Forelimb muscle (tissue), 1 donor: ENCODE measurements at places on chromosomes 12 and 14. TPM values are rescaled to one million over a fixed set of nuclear protein-coding genes. Genes with fewer than 3 reads are reported as not detected.
A peak's percentile ranks its signal among the peaks of the same experiment; 100 is the strongest.

- DNase-seq, result no peak
Measured at GRCh38 chr14:104554608-104555429, 24.7 kb upstream of the C14orf180 start.

GRCh38 chr14:53412819-53413675 lies 259.9 kb upstream of the DDHD1 start:
- DNase-seq, result no peak

- DNase-seq, result no peak
Measured at GRCh38 chr14:29892327-29892726, 35.3 kb downstream of the PRKD1 start.

DNA sequence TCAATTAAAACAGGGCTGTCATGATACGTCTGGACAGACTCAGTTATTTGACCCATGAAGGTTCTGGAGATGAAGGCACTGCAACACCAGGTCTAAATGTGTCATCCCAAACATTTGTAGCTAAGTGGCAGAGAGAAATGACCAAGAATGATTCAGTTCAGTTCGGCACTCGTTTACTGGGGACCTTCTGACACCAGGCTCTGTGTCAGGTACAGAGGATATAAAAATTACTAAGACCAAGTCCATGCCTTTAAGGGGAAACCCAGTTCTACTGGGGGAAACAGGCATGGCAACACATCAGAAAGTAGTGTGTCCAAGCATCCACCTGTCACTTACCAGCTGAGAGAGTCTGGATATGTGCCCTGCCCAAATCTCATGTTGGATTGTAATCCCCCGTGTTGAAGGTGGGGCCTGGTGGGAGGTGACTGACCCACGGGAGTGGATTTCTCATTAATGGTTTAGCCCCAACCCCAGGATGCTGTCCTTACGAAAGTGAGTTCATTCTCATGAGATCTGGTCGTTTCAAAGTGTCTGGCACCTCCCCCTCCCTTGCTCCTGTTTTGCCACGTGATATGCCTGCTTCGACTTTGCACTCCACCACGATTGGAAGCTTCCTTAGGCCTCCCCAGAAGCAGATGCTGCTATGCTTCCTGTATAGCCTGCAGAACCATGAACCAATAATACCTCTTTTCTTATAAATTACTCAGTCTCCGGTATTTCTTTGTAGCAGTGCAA lies 41.9 kb upstream of the BCL2L14 start:
- no peak for DNase-seq

DNA sequence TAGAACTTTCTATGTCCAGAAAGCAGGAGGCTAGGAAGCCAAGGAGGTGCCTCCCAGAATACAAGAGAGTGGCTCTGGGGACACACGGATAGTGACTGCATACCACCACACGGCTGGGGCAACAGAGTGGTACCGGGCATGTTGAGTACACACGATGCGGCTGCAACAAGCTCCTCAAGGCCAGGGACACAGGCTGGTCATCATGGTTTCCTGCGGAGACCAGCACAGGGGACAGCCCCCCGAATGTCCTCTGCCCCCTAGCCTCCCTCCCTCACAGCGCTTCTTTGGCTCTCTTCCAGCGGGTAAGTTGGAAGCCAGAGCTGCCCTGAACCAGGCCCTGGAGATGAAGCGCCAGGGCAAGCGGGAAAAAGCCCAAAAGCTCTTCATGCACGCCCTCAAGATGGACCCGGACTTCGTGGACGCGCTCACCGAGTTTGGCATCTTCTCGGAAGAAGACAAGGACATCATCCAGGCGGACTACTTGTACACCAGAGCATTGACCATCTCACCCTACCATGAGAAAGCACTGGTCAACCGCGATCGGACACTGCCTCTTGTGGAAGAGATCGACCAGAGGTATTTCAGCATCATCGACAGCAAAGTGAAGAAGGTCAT lies 3.1 kb downstream of the FICD start:
- DNase-seq, result no peak

- no peak for DNase-seq
Measured at GRCh38 chr12:124463341-124463921, 104.0 kb downstream of the NCOR2 start.

Gene CACNA1C
- 3.2 TPM for polyA plus RNA-seq

- no peak for DNase-seq
Measured at GRCh38 chr12:48058771-48059170, 47.1 kb downstream of the SENP1 start.

- DNase-seq, result no peak
Measured at GRCh38 chr12:58099476-58099875, 158.1 kb downstream of the ATP23 start.

Gene NTN4
- polyA plus RNA-seq, result 43.1 TPM

DNA sequence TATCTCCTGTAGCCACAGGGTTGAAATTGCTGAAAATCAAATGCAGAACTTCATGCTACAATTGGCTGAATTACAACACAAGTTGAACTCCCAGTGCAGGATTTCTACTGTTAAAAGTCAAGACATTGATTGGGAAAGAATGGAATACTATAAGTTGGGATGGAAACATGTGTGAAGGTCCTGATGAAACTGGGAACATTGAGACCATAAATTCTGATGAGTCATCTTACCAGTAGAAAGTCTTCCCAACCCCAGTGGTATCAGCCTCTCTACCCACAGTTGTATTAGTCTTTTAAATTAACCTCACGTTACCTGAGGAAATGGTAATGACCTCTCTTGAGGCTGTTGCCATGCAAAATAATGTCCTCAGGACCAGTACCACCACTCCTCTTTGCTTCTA lies 27.4 kb upstream of the DYRK2 start:
- no peak for DNase-seq

Gene SYT10
- not detected for polyA plus RNA-seq

- DNase-seq, result no peak
Measured at GRCh38 chr12:29782285-29782870, 1.4 kb downstream of the TMTC1 start.

GRCh38 chr12:106452309-106452708 lies 94.8 kb downstream of the POLR3B start:
- DNase-seq, result no peak

DNA sequence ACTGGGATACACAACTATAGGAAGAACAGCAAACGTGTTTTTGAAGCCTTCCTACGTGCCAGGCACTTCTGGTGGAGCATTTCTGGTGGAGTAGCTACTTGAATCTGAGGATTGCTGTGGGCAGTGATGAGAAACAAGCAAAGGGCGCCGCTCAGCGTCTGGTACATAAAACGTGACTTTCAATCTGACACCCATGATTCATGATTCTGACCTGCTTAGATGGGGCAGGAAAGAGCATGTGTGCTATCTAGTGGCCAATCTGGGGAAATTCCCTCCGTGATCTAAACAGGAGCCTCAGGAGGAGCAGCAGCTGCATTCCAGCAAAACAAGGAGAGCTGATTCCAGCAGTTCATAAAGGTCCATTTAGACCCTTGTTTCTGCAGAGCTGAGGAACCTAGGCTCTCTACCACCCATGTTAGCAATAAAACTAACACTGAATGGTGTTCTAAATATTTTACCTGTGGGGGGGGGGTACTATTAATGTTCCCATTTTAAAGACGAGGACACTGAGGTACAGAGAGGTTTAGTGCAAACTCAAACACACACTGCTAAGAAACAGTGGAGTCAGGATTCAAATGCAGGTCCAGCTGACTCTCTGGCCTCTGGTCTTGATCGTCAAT lies 37.8 kb downstream of the PAH start:
- DNase-seq, result peak; percentile 28

DNA sequence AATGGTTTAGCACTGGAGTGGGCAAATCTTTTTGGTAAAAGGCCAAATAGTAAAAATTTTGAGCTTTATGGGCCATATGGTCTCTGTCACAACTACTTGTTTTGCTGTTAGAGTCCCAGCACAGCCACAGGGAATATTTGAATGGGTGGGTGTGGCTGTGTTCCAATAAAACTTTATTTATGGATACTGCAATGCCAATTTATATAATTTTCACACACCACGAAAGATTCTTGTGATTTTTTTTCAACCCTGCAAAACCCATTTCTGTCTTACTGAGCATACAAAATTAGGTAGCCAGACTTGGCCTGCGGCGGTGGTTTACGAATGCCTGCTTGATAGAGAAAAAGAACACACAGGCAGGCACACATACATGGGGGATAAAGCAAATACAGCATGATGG lies 28.3 kb downstream of the TMEM120B start:
- DNase-seq, result no peak

Gene ALG10
- polyA plus RNA-seq, result 4.9 TPM

DNA sequence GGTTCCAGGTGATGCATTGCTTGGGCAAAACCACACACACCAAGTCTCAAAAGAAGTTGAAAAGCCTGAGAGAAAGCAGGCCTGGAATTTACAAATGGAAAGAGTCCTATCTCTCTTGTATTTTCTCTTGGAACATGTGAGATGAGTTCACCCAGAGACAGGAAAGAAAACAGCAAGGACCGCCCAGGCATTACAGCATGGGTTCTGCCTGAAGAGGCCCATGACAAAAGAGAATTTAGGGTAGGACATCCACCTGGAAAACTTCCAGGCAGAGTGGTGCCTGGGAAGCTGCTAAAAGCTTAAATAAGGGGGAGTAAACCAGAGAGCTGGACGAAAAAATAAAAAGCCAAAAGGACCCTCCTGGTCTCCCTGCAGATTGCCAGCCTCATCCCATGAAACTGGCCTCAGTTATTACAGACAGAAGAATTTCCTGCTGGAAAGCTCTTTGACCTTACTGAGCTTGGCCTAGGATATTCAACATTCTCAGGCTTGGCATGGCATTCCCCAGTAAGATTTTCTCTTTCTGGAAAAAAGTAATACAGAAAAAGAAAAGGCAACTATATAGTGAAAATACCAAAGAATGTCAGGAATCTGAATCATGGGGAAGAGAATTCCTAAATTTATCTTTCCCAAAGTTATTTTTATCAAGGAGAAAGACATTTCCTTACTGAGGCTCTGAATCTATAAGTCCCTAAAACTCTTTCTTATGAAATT lies 121.3 kb upstream of the NUDT4 start:
- no peak for DNase-seq

Gene NOVA1
- polyA plus RNA-seq, result 13.2 TPM

Gene SLC25A47
- 0.10 TPM for polyA plus RNA-seq

- DNase-seq, result no peak
Measured at GRCh38 chr12:108333898-108334699, 5.0 kb downstream of the CMKLR1 start.

DNA sequence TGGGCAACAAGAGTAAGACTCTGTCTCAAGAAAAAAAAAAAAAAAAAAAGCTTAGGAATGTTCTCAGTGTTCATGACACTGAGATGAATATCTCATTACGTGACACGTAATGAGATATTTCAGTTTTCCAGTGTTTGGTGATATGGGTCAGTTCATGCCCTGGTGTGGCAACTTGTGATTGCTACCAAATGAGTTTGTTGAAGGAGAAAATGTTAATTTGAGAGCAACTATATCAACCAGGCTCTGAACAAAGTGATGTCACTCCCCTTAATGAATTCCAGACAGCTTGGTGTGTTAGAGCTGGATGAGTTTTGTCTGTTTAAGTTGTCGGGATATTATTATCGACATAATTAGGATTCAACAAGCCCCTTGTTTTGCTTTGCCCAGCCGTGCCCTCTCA lies 211.7 kb downstream of the DPF3 start:
- no peak for DNase-seq

- DNase-seq, result no peak
Measured at GRCh38 chr12:91912178-91912577, 233.5 kb downstream of the BTG1 start.

DNA sequence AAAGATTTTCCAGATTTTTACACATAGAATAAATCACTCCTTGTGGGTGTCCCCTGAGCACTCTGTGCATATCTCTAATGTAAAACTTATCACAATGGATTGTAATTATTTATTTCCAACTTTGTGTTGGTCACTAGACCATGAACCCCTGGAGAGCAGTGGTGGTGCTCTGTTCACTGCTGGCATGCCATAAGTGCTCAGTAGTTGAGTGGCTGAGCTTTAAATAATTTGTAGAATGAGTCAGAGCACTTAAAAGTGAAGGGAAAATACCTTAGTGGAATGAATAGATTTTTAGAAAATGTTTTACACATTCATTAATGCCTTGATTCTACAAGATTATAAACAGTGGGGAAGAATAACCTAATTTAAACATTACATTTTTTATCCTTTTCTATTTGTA lies 6.3 kb downstream of the MGAT4C start:
- no peak for DNase-seq

Gene FIGNL2
- polyA plus RNA-seq, result 1.2 TPM

GRCh38 chr14:59435987-59436386 lies 29.2 kb downstream of the GPR135 start:
- no peak for DNase-seq

Gene SLC7A8
- polyA plus RNA-seq, result 2.9 TPM

- DNase-seq, result peak; percentile 24
Measured at GRCh38 chr12:98998697-98999299, 353.7 kb downstream of the APAF1 start.

- DNase-seq, result no peak
Measured at GRCh38 chr14:96017882-96018281, 21.3 kb upstream of the C14orf132 start.

Gene ADAM21
- 0.32 TPM for polyA plus RNA-seq

GRCh38 chr14:77557391-77557790 lies 58.8 kb upstream of the ISM2 start:
- DNase-seq, result no peak

- DNase-seq, result no peak
Measured at GRCh38 chr14:32244404-32244803, 41.3 kb upstream of the RNU6-8 start.

- no peak for DNase-seq
Measured at GRCh38 chr12:116325336-116325664, 47.8 kb upstream of the MED13L start.

Gene CLEC4A
- polyA plus RNA-seq, result 1.4 TPM

- no peak for DNase-seq
Measured at GRCh38 chr14:22865424-22866405, 5.8 kb upstream of the LRP10 start.

Gene SOAT2
- 0.11 TPM for polyA plus RNA-seq

- no peak for DNase-seq
Measured at GRCh38 chr12:101209319-101210302, at the start of gene SLC5A8. SLC5A8 (minus strand) TSS chr12:101210238; CDS start chr12:101209848, 390 bp downstream.

GRCh38 chr12:39723831-39724230 lies 104.2 kb upstream of the ABCD2 start:
- DNase-seq, result peak; percentile 8

GRCh38 chr12:41008472-41008871 lies 179.6 kb upstream of the PDZRN4 start:
- DNase-seq, result no peak

- no peak for DNase-seq
Measured at GRCh38 chr14:57962325-57963035, 96.6 kb upstream of the SLC35F4 start.

DNA sequence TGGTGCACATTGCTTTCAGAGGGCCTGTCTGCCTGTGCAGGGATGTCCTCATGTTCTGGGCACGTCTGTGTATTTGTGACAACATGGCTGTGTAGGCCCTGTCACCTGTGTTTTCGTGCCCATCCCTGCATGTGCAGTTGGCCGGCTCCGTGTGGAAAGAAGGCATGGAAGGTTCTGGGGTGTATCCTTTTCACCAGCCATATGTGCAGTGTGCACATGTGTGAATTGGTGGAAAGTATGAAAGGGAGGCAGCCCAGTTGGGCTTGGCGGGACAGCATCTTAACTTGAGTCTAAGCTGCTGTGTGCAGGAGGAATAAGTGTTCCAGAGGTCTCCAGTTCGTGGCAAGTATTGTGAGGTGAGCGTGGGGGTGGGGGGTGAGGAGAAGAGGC lies 669 bp downstream of the TSPAN11 start:
- no peak for DNase-seq

Gene HDAC7
- polyA plus RNA-seq, result 59.5 TPM
